ENCODE measurements at places on chromosomes 2 and 18.

GRCh38 chr18:37967261-37967660 lies 401.7 kb upstream of the CELF4 start:
- no peak for DNase-seq

DNA sequence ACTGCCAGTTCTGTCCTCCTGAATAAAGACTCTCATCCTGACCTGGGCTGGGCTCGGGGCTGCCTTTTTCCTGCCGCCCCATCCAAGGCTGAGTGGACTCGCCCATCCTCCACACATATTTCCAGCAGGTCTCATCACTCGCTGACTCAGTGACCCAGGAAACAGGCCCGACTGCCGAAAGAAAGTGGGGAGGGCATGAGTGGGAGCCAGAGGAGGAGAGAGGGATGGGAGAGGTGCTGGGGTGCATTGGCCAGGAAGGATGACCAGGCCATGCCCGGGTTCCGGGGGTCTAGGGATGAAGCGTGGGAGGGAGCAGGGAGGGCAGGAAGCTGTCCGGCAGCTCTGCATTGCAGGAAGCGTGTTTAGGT lies 66.7 kb downstream of the TWIST2 start:
- DNase-seq: peak; percentile 55

DNA sequence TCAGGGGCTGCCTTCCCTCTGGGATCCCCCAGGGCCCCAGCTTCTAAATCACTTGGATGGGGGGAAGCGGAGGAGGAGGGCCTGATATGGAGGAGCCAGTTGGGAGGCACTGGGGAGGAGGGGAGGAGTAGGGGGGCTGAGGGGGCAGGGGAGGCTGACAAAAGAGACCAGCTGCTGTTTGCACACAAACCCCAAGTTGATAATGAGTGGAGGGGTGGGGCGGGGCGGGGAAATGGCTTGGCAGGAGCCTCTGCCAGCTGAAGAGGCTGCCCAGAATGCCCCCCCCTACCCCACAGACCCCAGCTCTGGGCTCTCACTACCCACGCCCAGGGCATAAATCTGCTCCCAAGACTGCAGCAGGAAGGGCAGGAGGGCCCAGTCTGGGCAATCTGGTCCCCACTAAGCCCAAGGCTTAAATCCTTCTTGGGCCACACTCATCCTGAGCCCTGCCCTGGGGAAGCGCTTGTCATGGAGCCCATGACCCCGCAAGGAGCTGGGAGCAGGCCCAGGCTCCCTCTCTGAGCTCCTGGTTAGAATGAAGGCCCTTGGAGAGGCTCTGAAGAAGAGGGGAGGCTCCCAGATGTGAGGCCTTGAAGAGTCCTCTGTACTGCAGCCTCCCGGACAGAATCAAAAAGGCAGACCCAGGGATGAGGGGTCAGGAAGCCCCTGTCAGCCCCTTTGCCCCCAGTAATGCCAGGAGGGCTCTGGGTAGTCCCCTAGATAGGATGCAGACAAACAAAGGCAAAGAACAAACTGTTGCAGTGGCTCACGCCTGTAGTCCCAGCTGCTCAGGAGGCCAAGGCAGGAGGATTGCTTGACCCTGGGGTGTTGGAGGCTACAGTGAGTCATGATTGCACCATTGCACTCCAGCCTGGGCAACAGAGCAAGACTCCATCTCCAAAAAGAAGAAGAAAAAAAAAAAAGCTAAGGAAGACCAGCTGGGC lies 24.8 kb upstream of the PTMA start:
- peak; percentile 58 for DNase-seq

GRCh38 chr2:151815821-151816489 lies 12.3 kb downstream of the ARL5A start:
- no peak for DNase-seq

GRCh38 chr2:236178890-236179235 lies 10.7 kb upstream of the GBX2 start:
- no peak for DNase-seq

DNA sequence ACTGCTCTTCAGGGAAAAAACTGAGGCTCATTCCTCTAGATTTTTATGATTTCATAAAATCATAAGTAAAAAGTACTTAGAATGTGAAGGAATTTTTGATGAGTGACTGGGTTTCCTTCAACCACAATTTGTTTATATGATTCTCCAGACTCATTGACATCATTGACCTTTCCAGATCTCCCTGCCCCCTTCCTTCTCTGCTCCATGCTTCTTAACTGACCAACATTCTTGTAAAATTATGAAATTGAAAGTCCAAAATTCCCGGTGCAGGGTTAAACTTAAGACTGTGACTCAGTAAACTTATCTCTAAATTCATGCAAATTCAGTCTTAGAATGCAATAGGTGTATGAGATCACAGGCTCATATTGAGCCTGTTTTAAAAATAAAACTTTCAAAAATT lies 648.9 kb downstream of the TDRD15 start:
- DNase-seq: no peak

- DNase-seq: no peak
Measured at GRCh38 chr18:59420244-59420643, 61.2 kb upstream of the LMAN1 start.
